ENCODE measurements at places on chromosomes 7 and 10.
A peak's percentile ranks its signal among the peaks of the same experiment; 100 is the strongest.

DNA sequence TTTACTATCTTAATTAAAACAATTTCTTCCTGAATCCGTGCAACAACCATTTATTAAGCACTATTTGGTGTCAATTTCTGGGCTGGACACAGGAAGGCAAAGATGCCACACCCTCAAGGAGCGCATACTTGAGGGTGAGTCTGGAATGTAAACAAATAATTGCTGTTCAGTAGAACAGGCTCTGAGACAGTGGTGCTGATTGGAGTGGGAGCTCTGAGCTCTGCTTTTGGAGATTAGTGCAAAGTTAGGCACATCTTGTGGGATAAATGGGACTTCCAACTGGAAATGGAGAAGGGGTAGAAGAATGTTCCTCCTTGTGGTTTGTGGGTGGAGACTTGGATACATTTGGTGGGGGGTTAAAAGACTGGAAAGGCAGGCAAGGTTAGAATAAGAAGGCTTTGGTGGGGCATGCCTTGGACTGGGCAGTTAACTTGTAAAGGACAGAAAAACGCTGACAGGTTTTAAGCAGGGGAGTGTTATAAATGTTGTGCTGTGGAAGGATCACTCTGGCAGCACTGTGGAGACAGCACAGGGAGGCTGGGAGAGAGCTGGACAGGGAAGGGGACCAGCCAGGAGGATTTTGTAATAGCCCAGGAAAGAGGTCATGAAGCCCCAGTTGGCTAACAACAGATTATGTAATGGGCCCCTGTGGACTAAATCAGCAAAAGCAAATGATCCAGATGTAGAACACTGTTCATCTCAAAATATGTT is 80.7 kb downstream of the ZNF365 start:
- DNase-seq: peak; percentile 79

DNA sequence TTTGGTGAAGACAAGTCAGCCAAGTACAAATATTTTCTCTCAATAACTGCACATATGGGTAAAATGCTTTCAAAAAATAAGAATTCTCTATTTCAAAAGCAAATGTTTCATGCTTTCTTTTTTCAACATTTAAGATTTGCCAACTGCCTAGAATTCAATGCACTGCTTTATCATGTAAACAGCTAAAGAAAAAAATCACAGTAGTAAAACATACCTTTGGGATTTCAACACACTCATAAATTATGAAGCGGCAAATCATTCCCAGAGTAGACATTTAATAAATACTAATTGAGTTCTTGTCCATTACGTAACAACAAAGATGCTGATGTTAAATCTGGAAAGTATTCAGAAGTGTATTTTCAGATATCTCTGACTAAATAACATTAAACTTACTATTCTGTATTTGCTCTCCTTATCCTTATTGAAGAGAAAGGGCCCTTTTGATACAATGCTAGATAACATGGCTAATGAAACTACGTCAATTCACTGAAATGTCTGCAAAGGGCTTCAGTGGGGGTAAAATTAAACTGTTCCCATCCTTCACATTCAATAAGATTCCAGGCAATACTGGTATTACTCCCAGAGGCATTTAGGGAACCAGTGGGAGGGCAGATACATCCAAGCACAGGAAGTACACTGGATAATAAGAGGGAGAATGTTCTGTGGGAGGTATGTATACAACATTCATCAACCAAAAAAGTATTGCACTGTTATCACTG is 13.9 kb downstream of the NAPEPLD start:
- no peak for DNase-seq

GRCh38 chr7:110061387-110061786 is 1029.5 kb upstream of the LRRN3 start:
- no peak for DNase-seq

GRCh38 chr10:91339729-91340128 is 70.4 kb upstream of the HECTD2 start:
- no peak for DNase-seq

- peak; percentile 18 for DNase-seq
Measured at GRCh38 chr10:78634389-78634815, 434.4 kb upstream of the ZMIZ1 start.

- no peak for DNase-seq
Measured at GRCh38 chr7:103574576-103574975, 128.6 kb upstream of the SLC26A5 start.

- no peak for DNase-seq
Measured at GRCh38 chr7:50939021-50939420, 156.3 kb upstream of the GRB10 start.

DNA sequence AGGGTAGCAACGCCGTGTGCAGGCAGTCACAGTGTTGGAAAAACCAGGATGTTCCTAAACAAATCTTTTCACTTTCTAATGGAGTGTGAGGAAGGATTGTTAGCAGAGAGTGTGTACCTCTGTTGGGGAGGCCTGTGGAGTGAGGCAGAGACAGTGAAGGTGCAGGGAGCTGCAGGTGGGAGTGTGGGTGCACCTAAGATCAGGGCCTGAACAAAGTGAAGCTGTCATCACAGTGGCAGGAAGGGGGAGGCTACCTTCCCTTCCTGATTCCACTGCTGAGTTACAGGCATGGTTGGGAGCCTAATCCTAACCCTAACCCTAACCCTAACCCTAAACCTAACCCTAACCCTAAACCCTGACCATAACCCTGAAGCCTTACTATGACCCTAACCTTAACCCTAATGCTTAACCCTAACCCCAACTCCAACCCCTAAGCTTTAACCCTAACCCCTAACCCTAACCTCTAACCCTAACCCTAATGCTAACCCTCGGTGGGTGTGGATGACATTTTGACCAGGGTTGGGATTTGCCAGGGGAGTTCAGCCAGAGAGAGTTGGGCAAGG is 158.8 kb upstream of the KLF6 start:
- no peak for DNase-seq

GRCh38 chr7:159120540-159120919 is 24.1 kb downstream of the VIPR2 start:
- DNase-seq: no peak

- no peak for DNase-seq
Measured at GRCh38 chr7:44150466-44150832, 9.3 kb upstream of the MYL7 start.

Measured in ELR (cell line).